Activated T-cell treated with anti-CD3 and anti-CD28 coated beads for 4 hours (primary cell): ENCODE measurements at places on chromosomes 2 and 18.

- DNase-seq, result no peak
These were observed 66.8 kb downstream of the BMPR2 start for GRCh38 chr2:202442882-202443281.

DNA sequence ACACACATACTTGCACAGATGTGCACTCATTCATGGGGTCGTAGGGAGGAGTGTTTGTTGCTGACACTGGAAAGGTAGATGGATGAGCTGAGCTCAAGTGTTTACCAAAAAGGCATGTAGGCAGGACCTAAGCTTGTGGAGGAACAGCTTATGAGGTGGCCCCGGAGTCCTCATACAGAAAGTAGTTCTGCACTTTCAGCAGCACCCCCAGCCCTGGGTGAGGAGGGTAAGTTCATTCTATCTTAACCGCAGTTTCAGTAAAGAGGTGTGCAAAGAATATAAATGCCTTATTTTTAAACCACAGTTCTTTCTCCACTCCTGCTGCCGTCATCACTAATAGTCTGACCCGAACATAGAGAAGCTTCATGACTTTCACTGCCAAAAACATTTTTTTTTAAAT lies 31.7 kb upstream of the RNF152 start:
- DNase-seq, result no peak

DNA sequence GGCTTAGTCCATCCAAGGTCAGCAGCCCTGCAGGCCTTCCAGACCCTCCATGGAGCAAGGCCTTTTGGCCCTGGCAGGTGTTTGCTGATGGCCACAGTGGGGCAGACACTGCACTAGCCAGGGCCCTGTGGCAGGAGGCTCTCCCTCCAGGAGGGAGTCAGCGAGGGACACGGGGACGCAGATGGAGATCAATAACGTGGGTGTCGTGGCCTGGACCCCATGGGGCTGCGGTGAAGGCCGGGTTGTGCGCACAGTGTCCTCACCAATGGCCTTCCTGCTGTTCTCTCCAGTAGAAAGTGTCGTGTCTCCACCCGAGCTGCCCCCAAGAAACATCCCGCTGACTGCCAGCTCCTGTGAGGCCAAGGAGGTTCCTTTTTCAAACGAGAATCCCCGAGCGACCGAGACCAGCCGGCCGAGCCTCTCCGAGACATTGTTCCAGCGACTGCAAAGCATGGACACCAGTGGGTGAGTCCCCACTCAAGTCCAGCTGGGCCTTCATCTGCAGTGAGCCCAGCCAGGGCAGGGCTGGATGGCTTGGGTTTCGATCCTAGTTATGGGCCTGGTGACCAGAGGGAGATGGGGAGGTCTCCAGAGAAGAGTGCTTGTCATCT lies 65.4 kb downstream of the INPP5D start:
- no peak for DNase-seq

DNA sequence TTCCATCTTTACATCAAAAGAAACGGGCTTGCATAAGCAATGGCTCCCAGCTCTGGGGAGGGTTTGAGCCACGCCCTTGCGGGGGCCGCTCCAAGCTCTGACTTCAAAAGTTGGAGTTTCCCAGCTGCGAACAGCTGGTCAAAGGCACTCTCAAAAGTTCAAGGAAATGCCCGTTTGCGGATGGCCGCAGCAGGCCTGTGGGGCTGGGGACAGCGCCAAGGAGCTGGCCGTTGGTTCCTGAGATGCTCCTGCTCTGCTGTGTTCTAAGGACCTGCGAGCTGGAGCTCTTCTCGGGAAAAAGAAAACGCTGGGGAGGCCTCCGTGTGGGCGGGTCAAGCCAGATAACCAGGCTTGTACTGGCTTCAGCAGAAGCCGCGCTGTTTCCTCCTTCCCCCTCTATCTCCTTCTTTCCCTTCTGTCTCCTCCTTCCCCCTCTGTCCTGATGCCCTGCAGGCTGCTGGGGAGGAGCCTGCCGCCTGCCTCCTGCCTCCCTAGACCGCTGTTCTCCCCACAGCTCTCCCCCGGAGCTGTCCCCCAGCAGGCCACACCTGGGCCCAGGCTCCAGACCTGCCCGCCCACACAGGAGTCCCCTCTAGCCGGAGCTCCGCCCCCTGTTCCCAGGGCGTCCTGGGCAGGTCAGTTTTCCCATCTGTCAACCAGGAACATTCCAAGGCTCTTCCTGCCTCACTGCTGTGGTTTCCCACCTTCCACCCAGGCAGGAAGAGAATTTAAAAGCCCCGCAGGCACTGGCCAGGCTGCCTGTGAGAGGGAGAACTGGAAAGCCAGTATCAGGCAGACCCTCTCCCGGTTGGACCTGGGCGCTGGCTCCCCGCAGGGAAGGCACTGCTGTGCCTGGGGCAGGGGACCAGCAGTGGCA lies 14.1 kb downstream of the KLF11 start:
- no peak for DNase-seq

- DNase-seq, result no peak
These were observed 192.0 kb downstream of the EPHA4 start for GRCh38 chr2:221380062-221380461.

DNA sequence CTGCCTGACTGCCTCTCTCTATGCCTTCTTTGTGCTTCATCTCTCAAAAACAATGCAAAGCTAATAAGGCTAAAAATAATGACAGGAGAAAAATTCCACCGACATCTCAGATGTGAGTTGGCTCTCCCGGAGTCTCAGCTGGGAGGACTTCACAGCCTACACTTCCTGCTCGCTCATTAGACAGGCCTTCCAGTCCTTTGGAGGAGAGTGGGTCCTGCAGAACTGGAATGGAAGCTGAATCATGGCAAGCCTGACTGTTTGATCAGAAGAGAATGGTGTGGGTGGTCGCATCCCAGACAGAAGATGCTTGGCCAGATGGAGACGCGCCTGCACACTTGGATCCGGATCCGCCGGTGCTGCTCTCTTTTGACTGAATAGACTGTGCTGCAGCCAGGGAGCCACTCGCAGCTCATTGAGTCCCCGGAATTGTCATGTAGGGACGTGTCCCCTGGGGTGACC lies 49.7 kb downstream of the TRIB2 start:
- DNase-seq, result no peak

- DNase-seq, result no peak
These were observed 35.0 kb downstream of the SRSF7 start for GRCh38 chr2:38716185-38716584.

- DNase-seq, result no peak
These were observed 211.3 kb upstream of the APCDD1 start for GRCh38 chr18:10242936-10243680.

- DNase-seq, result no peak
These were observed 508 bp downstream of the CD8A start for GRCh38 chr2:86790134-86790675.

- DNase-seq, result no peak
These were observed 58.4 kb upstream of the EML4 start for GRCh38 chr2:42110641-42111322.

- DNase-seq, result no peak
These were observed 208.1 kb downstream of the NR4A2 start for GRCh38 chr2:156124458-156124857.

- no peak for DNase-seq
These were observed 64.1 kb downstream of the DTNA start for GRCh38 chr18:34773961-34774766.

DNA sequence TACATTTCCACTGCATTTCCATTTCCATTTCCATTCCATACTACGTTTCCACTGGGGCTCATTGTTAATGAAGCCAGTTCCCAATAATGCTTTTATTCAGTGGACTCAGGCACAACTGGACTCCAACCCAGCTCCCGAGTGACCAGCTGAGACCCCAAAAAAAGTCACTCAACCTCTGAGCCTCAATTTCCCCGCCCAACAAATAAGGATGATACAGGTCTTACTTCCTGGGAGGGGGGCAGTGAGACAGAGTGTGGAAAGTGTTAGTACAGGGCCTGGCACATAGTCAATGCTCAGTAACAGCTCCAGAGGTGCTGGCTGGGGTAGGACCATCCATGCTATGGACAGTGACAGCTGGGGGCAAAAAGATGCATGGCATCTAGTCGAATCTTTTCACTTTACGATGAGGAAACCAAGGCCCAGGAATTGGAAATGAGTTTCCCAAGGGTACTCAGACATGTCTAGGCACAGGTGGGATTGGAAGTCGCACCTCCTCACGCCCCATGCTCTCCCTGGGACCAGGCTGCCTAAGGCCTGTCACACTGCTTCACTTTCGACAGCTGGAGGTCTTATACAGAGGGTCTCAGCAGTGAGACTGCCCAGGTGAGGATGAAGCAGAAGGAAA lies 226.5 kb downstream of the ANAPC1 start:
- DNase-seq, result no peak

- no peak for DNase-seq
These were observed 140.3 kb downstream of the TCF4 start for GRCh38 chr18:55447672-55448018.

DNA sequence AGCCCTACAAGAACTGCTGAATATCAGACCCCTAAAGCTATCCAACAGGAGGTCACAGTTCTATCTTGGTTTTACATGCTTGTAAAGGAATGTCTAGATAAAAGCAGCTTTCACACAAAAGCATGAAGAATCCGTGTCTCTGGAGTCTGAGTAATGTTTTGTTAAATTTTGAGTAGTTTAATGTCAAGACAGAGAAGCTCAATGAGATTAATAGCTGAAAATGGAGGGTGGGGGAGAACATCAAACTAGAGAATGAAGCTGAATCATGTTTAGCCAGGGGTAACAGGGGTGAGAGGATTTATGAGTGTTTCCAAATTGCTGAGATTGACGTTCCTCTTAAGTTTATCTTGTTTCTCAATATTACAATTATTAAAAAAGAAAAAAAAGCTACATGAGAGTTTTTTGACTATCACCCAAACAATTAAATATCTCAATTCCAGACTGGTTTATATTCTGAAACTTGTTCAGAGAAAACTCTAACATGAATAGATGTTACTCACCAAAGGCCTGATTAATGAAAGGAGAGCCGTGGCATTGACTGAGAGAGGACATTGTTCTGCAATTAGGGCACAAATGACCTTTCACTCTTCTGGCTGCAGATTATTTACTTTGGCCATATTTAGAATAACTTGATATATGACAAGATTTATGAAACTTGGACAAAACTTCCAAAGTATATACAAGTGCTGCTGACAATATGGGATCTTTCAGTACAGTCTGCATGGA lies 266.4 kb upstream of the ETAA1 start:
- DNase-seq, result no peak

DNA sequence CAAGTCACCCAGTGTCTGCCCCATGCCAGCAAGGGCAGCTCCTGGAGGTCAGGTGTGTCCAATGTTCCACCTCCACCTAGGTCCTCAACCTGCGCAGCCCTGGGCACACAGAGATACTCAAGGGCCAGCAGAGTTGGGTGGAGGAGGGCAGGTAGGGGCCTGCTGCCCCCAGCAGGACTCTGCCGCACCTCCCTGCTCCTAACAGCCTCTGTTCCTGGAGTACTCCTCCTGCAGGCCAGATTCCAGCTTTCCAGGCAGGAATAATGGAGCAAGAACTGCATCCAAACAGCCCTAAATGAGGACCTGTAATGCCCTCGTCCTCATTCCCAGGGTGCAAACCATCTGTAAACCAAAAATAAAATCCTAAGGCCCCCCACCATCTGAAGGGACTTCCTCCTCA lies 44.4 kb upstream of the ACAA2 start:
- DNase-seq, result no peak

GRCh38 chr18:50706199-50706598 lies 113.6 kb downstream of the MRO start:
- DNase-seq, result no peak

- no peak for DNase-seq
These were observed 369.3 kb downstream of the ARHGAP15 start for GRCh38 chr2:143498496-143498895.

GRCh38 chr2:237868631-237869342 lies 9.4 kb downstream of the RAMP1 start:
- DNase-seq, result no peak

- DNase-seq, result no peak
These were observed 110.4 kb upstream of the SCN1A start for GRCh38 chr2:166238176-166238575.

- DNase-seq, result no peak
These were observed 945 bp downstream of the HAT1 start for GRCh38 chr2:171923206-171923605.

GRCh38 chr18:75168619-75169018 lies 40.3 kb downstream of the PTGR3 start:
- no peak for DNase-seq

GRCh38 chr2:119699016-119699606 lies 20.1 kb downstream of the TMEM177 start:
- no peak for DNase-seq

- DNase-seq, result no peak
These were observed 9.6 kb upstream of the DYNC2LI1 start for GRCh38 chr2:43764086-43764705.

DNA sequence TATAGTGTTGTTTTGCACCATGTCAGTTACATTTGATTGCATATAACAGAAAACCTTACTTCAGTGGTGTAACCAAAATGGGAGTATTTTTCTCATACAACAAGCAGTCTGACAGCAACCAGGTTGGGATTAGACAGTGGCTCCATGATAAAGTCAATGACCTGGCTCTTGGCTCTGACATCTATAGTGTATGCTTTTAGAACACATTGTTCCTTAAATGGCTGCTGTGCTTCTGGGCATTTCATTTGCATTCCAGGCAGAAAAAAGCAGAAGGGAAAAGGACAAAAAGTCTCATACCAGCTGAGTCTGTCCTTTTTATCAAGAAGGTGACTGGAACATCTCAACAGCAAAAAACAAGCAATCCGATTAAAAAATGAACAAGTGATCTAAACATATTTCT lies 10.2 kb downstream of the MERTK start:
- no peak for DNase-seq

GRCh38 chr2:217946051-217946450 lies 56.7 kb downstream of the TNS1 start:
- DNase-seq, result no peak

GRCh38 chr18:30455741-30456140 lies 586.8 kb downstream of the DSC3 start:
- no peak for DNase-seq
